Stimulated activated CD4-positive, alpha-beta T cell treated with anti-CD3 and anti-CD28 coated beads, TNF-alpha, amount 100 ng/mL, for 1 hour (primary cell): ENCODE measurements at places on chromosomes 11 and 22.

DNA sequence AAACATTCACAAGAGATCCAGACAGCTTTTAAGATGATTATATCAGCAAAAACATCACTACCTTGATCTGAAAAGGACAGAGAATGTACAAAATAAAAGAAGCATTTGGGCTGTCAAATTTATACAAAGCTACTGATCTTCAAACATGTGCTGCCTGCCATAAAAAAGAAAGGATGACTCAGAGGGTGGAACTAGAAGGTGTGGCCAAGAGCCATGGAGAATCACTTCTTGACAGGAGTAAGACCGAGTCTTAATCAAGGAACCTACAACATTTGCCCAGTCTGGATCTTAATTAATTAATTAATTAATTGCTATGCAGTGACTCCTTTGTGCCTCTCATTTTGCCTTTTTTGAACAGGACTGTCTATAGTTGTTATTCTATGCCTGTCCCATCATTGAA is 33.2 kb downstream of the C11orf96 start:
- DNase-seq = no peak

GRCh38 chr22:50526834-50527801 is 1.7 kb upstream of the SCO2 start:
- DNase-seq = no peak

DNA sequence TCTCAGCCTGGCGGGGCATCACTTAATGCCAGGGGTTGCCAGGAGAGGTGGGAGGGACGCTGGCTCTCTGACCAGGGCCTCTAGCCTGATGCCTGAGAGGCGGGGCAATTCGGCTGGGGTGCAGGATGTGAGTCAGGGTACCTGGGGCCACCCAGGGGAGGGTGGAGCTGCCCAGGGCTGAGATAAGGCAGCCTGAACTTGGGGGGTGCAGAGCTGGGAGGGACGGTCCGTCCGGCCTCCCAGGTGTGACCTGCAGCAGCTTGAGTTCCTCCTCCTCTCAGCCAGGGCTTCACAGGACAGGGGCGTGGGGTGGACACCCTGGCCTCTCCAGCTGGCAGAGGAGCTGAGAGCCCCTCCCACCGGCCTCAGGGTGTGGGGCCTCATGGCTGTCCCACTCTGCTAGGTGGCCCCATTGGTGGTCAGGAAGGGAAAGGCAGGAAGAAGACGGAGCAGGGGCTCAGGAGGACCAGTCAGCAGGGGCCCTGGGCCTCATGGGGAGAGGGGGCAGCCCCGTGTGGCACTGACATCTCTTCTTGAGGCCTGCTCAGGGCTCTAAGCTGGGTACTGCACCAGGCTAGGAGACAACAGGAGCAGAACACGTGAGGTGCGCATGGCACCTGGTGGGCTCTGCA is 942 bp upstream of the RPS6KA4 start:
- DNase-seq = no peak

GRCh38 chr11:122601141-122602125 is 54.1 kb upstream of the UBASH3B start:
- no peak for DNase-seq

- no peak for DNase-seq
Observed at GRCh38 chr11:2944530-2944929, 15.3 kb upstream of the PHLDA2 start.

DNA sequence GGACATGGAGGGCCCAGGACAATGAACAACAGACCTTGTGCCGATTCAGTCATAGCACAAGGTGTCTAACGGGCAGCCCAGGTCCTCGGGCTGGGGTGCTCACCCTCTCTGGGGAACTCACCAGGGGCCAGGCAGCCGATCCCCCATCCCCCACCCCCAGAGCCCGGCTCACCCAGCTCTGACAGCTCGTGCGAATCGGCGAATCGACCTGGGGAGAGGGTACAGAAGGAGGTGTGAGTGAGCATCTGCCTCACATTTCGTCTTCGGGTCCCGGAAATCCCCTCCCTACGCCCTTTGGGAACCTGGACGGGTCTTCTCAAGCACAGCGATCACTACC is 423 bp downstream of the PEX16 start:
- no peak for DNase-seq

GRCh38 chr11:125072218-125072960 is 9.3 kb downstream of the SLC37A2 start:
- DNase-seq = no peak

DNA sequence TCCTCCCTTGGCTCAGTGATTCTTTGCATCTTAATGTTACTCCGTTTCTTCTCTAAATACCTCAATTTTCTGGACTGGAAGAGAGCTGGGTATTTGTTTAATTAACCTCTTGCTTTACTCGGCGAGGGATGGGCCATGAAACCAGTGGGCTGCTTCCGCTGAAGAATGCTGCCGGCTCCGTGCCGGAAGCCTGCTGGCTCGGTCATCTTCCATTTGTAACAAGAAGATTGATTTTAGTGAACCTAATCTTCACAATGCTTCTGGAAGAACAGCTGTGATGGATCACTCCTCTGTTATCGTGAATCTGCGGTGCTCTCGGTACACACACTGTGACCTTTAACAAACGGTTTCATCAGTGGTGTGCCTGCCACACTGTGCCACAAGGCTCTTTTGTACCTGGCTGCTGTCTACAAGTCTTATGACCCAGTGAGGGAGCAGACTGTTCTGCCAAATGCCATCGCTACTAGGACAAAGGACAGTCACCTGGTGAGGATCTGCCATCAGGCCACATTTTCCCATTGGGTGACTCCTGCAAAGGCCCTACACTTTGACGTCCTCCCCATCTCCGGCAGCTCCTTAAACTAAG is 25.3 kb upstream of the PARVB start:
- no peak for DNase-seq

GRCh38 chr11:102853956-102854355 is 10.5 kb upstream of the MMP3 start:
- DNase-seq = no peak

DNA sequence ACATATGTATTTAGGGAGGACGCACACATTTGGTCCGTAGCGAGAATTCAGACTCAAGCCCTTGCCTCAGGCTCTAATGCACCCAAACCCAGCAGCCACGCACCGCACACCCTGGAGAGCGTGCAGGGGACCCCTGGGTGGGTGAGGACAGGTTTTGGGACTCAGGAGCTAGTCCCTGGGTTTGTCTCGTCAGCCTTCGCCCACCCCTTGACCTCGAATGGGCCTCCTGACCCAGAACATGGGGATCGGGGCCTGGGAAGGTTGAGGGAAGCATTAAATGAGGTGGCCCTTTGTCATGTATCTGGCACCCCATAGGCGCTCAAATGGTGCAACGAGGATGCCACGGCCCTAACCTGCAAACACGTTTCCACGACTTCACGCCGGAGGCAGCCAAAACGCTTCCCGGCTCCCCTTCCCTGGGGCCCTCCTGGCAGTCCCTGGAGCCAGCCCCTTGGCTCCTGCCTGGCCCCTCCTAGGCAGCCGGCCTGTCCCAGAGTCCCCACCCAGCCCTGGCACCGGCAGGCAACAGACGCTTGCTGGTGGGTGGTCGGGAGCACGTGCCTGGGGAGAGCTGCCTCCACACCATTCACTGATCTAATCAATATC is 5.5 kb upstream of the LINC01488 start:
- no peak for DNase-seq

DNA sequence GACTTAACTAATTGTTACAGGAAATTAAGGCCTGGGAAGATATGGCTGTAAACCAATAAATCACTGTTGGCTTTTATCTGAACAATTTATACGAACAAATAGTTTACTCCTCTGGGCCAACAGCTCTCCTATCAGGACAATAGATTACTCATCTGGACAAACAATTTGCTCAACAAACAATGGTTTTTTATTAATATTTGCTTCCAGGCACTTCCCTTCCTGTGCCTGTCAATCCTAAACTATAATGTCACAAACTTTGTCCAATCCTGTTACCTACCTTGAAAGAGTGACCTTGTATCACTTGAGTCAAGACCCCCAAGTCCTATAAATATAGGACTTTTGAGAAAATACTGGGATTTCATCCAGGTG is 87.6 kb upstream of the OR9Q1 start:
- DNase-seq = no peak

DNA sequence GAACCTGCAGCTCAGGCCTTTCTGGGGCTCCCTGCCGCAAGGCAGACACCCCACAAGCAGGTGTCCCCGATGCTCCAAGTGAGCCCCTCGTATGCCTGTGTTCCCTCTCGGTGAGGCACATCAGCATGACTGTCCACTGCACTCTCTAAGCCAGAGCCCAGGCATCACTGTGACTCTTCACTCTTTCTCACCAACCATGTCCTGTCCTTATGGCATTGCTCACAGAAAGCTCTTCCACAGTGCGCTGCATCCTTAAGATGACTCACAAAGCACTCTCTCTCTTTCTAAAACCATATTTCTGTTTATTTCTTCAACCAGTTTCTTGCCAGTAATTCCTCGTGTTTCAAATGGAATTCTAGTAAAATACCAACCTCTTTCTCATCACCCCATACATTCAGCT is 18.1 kb downstream of the GAB4 start:
- DNase-seq = no peak

DNA sequence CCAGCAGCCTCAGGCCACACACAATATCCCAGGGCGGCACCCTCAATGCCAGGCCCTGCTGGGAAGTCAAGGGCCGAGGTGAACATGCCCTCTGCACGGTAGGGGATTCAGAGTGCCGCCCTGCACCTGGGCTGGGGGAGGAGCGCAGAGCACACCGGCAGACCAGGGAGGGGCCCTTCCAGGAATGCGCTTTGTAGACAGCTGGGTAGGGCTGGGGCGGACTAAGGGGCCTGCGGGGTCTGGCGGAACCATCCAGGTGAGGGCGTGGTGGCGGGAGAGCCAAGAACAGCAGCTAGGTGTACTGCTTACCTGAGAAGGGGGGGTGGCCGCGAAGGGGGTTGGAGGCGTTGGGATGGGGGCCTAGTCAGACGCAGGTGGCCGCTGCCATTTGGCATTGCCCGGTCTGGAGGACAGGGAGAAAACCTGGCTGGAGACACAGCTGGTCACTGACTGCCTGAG is 26.0 kb downstream of the DUSP8 start:
- DNase-seq = no peak

DNA sequence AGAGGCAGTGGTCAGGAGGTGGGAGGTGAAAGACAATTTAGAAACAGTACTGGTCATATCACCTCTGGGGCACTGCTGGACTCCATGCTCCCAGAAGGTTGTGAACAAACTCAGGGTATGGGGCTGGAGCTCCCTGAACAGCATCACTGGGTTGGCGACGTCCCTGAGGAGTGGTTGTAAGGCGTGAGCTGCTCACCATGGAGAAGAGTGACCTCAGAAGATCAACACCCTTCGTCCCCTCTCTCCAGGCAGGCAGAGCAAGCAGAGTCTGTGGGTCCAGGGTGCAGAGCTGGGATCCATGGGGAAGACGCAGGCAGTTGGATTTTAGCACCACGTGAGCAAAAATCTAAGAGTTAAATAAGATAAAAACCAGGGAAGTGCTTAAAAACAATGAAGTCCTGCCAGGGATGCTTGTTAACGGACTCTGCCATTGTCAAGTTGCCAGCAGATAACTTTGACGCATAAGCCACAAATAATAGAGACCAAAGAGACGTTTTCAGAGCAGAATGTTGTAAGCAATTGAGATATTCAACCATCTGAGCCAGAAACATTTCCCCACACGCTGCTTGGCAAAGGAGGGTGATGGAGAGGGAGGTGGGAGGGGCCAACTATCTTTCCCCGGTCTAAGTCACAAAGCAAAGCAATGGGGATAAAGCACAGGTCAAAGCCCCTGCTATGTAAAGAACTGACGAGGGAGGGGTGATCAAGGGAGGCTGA is 13.6 kb downstream of the PNPLA5 start:
- DNase-seq = no peak

DNA sequence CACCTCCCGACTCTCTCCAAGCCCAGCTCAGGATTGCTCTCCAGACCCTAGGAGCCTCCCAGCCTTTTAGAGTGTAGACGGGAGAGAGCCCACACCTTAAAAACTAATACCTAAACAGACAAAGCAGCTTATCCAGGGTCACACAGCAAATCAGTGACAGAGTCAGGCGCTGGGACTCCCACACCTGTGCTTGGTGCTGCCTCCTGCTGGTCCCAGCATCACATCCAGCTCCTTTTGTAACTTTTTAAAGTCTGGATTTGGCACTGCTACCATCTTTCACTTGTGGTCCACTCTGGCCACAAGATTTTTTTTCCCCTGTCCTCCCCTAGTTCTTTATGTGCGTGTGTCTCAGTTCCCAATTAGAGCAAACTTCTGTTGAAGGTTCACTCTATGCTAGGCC is 4.7 kb downstream of the ANO1 start:
- DNase-seq = no peak

DNA sequence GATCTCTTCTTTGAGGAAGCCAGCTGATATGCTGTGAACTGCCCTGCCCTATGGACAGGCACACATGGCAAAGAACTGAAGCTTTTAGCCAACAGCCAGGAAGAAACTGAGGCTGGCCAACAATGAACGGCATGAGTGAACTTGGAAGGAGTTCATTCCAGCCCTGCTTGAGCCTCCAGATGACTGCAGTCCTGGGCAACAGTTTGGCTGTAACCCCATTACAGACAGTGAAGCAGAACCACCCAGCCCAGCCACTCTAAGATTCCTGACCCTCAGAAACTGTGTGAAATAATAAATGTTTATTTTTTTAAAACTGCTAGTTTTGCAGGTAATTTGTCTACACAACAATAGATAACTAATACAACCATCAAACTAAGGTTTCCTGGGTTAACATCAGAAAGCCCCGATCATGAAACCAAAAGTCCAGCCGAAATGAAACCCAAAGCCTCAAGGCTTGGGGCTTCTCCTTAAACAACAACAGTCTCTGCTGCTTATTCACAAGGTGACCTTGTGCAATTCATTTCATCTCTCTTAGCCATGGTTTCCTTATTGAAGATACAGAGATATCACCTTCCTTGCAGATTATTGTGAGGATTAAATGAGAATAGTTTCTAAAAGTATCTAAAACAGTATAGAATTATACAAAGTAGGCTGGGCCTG is 31.4 kb downstream of the PAK1 start:
- DNase-seq = no peak

DNA sequence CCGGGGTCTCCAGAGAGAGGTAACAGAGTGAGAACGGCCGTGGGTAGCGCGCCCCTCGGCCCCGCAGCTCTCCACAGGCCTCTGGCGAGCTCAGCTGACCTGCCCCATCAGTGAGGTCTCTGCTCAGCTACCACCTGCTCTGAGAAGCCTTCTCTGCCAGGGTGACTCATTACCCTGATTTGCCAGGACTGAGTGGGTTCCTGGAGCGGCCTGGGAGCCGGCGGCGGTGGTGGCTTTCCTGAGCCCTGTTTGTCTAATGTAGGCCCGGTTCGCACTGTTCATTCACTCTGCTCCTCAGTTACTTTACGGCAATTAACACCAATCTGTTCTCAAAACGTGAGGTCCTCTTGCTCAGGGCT is 351.0 kb upstream of the B3GAT1 start:
- no peak for DNase-seq
